H1 (cell line): ENCODE measurements at places on chromosomes 1 and 21.
A peak's percentile ranks its signal among the peaks of the same experiment; 100 is the strongest.

DNA sequence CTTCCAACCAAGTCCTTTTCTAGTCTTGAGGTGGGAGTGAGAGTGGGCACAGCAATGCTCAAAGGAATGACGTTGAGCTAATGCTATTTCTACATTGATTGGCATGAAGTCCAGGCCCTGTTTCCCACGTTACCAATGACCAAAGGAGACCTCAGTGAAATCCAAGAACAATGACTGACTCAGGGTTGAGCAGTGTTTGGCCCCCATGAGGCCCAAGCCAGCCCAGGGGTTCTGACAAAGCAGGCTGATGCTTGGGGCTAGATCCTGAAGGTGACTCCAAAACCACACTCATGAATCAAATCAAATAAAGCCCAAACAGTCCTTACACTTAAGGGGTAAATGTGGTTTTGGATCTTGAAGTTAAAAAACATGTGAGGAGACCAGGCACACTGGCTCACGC, 278.5 kb upstream of the GJB5 start:
- DNase-seq: no peak

GRCh38 chr1:182671750-182672486, 12.5 kb downstream of the RGS8 start:
- no peak for DNase-seq

- DNase-seq: no peak
Observed at GRCh38 chr21:44581158-44581557, 754 bp upstream of the KRTAP10-5 start.

GRCh38 chr1:94339206-94339927, 78.8 kb upstream of the ABCD3 start:
- DNase-seq: no peak

GRCh38 chr1:227449051-227449450, 114.3 kb upstream of the ZNF678 start:
- DNase-seq: peak; percentile 72

GRCh38 chr1:209130886-209131285, 452.6 kb upstream of the CAMK1G start:
- no peak for DNase-seq

GRCh38 chr1:201266774-201267173, 16.5 kb upstream of the PKP1 start:
- peak; percentile 13 for DNase-seq

DNA sequence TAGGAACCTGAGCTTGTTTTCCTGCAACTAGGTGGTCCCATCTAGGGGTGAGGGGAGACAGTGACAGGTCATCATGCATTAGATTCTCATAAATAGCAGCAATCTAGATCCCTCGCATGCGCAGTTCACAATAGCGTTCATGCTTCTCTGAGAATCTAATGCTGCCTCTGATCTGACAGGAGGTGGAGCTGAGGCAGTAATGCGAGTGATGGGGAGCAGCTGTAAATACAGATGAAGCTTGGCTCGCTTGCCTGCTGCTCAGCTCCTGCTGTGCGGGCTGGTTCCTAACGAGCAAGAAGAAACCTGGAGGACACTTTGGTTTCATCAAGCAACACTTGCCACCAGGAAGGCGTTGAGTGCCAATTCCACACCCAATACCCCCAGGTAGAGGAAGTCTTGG, 95.1 kb upstream of the OLIG2 start:
- no peak for DNase-seq

DNA sequence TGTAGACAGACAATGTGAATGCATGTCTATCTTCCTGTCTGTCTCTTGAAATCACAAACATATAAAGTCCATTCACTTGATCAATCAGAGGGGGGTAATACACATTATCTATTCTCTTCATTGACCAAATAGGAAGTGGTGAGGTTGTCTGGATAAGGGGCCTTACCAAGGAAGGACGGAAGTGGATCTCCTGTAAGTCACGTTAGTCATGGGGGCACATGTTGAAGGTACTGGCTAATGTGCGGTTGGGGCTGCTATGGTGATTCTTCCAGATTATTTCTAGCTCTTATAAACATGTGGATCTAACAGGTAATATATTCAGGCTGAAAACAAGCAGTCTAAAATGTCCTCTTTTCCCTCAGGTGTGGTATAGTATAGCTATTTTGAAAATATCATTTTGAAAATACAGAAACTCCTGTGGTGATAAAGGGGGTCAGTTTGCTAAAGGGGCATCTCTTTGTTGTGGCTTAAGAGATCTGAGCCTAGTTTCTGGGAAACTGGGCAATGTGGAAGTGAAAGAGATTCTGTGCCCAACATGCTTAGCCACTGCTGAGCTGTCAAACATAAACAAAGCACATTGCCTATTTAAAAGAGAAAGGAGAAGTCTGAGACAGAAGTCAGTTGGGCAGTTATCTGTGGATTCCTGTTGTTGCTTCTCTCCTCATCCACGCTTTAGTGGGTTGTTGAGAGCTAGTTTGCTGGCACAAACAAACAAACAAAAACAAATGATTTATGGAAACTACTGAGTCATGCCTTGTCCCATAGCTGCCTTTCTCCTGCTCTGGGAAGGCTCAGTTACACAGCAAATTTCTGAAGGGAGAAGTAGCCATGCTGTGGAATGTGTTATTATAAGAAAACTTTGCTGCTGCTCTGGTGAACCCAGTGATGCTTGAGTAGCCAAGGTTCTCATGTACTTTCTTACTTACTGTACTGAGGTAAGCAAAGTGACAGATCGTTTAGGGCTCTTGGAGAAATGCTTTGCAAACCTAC, 166.9 kb downstream of the HLX start:
- DNase-seq: no peak

DNA sequence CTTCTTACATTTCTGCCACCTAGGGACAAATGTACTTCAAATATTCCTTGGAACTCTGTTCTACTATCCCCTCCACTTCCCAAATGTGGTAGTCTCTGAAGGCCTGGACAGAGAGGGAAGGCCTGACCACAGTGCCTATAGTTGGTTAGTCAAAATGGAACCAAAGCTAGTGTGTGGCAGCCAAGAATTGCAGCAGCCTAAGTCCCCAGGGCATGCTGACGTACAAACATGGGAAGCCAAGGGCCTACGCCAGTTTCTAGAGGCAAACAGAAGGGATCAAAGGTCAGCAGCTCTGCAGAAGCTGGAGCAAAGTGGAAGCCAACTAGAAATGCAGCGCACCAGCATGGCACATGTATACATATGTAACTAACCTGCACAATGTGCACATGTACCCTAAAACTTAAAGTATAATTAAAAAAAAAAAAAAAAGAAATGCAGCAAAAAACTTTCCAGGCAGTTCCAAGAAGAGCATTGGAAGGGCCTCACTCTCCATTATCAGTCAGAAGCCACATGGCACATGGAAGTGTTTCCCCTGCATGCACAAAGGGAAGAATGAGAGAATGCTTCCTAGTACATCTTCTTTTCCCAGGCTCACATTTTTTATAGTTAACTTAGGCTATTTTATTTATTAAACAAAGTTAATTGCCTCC, 39.4 kb upstream of the GADD45A start:
- no peak for DNase-seq

DNA sequence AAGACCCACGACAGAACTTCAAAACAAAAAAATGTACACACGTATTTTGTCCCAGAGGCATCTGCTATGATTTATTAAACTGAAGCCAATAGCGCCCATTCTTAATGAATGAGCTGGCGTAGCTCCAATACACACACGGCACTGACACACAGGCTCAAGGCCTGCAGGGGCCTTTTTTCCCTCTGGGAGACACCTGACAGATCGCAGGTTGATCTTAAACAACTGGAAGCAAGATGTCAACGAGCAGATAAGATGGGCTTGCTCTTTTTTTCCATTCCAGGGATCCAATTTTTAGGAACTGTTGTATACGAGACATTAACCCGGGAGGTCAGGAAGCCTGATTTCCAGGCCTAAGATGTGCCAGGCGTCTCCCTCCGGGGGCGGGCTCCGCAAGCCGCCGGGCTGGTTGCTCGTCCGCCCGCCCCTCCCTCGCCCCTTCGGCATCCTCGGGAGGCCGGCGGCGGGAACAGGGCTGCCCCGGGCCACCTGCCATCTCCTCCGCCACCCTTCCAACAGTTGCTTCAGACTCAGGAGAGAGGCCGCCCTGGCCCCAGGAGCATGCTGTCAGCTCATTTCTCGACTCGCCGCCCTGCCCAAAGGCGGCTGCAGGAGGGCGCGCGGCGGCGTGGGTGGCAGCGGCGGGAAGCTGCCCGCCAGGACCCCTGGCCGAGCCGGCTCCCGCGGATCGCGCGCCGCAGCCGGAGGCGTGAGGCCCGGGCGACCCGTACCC, 735 bp downstream of the TTC13 start:
- DNase-seq: no peak

- DNase-seq: no peak
Observed at GRCh38 chr1:22736501-22737080, 26.0 kb downstream of the EPHB2 start.

DNA sequence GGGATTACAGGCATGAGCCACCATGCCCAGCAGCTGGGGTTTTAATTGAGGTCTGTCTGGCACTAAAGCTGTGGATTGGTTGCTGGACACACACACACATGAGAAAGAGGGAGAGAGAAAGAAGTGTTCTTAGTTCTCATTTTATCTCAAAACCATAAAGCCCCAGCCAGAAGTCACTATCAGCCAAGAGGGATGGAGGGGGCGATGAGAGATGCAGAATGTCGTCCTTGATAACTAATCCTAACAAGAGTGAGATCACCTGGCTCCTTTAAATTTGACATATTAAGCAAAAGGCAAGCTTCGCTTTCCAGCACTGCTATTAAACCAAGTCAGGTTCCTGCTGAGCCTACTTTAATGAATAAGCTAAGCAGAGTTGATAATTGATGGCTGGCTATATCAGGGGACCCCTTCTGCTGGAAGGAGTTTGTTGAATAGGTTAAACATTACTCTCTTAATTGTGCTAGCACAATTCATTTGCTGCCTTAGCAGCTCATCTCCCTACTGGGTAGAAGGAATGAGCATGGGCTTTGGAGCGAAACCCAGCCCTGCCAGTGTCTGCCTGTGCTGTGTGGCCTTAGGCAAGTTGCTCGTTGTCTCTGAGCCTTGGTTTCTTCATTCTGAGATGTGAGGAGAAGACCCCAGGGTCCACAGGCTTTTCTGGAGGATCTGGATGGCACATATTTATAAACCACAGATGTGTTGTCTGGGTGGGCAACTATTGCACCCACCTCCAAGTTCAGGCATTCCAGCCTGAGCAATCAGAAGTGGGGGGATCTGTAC, 50.8 kb downstream of the ALPL start:
- no peak for DNase-seq

DNA sequence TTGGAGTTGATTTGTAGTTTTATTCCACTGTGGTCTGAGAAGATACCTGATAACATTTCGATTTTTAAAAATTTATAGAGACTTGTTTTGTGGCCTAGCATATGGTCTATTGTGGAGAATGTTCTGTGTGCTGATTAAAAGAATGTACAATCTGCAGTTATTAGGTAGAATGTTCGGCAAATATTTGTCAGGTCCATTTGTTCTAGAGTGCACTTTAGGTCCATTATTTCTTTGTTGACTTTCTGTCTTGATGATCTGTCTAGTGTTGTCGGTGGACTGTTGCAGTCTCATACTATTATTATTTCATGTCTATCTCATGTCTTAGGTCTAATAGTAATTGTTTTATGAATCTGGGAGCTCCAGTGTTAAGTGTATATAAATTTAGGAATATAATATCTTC, 116.8 kb downstream of the NME7 start:
- DNase-seq: no peak

DNA sequence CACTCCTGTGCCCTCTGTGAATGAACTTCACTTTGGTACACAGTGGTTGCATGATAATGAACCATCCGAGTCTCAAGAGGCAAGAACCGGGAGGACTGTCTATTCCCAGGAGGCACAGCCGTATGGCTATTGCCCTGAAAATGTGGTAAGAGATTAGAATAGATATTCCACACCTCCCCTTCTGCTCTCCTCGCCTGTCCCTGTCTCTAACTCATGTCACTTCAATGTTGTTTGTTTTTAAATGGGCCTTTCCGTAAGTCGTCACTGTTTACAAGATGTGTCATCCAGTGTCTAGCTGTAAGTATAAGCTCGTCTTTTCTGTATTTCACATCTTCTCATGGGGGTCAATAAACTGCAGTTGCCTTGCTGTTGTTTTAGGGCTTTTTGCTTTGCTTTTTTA, 122.2 kb downstream of the PATJ start:
- DNase-seq: no peak

- DNase-seq: peak; percentile 7
Observed at GRCh38 chr1:28437924-28438699, 67.7 kb upstream of the RCC1 start.

DNA sequence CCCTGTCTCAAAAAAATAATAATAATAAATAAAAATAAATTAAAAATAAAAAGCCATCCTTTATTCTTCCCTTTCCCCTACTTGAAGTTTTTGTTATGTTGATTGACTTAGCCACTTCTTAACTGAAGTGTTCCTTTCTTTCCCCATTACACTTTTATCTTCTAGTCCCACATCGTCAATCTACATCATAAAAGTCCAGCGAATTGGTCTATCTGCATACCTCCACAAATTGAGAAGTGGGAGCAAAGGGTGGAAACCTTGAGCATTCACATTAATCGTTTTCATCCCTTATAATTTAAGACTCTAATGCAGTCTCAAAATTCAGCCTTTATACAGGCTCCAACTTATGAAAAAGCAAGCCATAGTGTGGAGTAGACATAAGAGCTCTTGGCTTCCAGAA, 6.5 kb upstream of the ZYG11A start:
- DNase-seq: no peak

- DNase-seq: no peak
Observed at GRCh38 chr1:223212441-223212840, 69.4 kb upstream of the TLR5 start.

- DNase-seq: peak; percentile 10
Observed at GRCh38 chr21:22120616-22121266, 1122.5 kb downstream of the NCAM2 start.

- no peak for DNase-seq
Observed at GRCh38 chr1:177944016-177944949, 25.6 kb downstream of the SEC16B start.

- DNase-seq: no peak
Observed at GRCh38 chr1:178057141-178057765, 36.7 kb upstream of the RASAL2 start.

DNA sequence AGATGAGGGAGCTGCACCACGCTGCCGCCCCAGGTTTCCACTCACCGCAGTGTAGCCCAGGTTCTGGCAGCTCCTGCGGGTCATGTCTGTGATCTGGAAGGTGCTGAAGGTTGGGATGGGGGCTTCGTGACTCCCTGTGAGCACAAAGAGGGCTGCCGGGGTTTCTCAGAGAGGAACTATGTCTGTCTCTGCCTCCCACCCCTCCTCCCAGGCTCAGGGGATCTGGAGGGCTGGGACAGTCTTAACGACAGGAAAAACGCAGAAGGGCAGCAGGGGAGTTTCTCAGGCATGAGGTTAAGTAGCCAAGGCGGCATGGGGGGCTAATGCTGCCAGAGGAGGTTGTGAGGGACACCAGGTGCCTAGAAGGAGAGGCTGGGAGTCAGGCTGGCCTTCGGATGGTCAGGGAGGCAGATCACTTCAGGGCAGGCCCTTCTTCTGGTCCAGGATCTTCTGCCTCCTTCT, 656 bp downstream of the SH2D2A start:
- DNase-seq: no peak

DNA sequence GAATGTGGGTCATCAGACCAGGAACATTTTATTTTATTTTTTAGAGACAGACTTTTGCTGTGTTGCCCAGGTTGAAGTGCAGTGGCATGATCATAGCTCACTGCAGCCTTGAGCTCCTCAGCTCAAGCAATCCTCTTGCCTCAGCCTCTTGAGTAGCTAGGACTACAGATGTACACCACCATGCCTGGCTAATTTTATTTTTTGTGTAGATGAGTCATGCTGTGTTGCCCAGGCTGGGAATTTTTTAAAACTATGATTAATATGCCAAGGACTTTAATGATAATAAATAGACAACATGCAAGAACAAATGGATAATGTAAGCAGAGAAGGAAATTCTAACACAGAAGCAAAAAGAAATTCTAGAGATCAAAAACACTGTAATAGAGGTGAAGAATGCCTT, 142.4 kb downstream of the AK5 start:
- DNase-seq: no peak
